HFFc6 (cell line): ENCODE measurements at places on chromosomes 16 and 17.

GRCh38 chr16:10965440-10966061 is 21.2 kb downstream of the CLEC16A start:
- peaks cover 2% of the 10 kb centered on the region for H3K27me3 ChIP-seq
- H3K36me3 ChIP-seq, result peaks cover 11% of the 10 kb centered on the region
- DNase-seq, result no peak
- H3K4me3 ChIP-seq, result no peak overlapping the region

DNA sequence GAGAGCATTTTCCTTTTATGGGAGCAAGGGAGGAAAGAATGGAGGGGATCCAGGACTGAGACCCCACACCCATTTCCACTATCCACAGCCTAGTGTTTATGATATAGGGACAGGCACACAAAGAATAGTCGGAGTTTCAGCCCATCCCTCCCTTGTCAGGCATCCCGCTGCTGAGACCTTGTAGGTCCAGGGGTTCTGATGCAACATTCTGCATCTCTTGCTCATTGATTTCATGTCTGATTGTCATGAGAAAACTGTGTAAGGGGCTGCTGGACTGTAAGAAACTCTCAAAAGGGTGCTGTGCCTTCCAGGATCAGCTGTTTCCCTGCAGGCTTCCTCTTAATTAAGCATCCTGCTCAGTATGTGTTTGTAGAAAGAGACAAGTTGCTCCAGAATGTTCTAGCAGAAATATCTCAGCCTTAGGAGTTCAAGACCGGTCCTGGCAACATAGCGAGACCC is 5.3 kb upstream of the POLR3E start:
- peaks cover 6% of the 10 kb centered on the region for H3K4me1 ChIP-seq
- peaks cover 2% of the 10 kb centered on the region; the same call in 1 of the 2 replicates for H3K27me3 ChIP-seq
- no peak for DNase-seq
- H3K36me3 ChIP-seq, result no peaks in the 10 kb centered on the region
- H3K4me3 ChIP-seq, result no peak overlapping the region

- H3K27ac ChIP-seq, result peak within 1 kb of the TSS; percentile 76
- peak; percentile 80 for DNase-seq
- peaks cover 39% of the 10 kb centered on the region for H3K36me3 ChIP-seq
- H3K4me3 ChIP-seq, result peak within 1 kb of the TSS; percentile 89
- H3K4me1 ChIP-seq, result peaks cover 59% of the 10 kb centered on the region
Measured at GRCh38 chr17:8376271-8377067, at the start of gene KRABD2. TSS of gene KRABD2 (minus strand) at chr17:8376704.

DNA sequence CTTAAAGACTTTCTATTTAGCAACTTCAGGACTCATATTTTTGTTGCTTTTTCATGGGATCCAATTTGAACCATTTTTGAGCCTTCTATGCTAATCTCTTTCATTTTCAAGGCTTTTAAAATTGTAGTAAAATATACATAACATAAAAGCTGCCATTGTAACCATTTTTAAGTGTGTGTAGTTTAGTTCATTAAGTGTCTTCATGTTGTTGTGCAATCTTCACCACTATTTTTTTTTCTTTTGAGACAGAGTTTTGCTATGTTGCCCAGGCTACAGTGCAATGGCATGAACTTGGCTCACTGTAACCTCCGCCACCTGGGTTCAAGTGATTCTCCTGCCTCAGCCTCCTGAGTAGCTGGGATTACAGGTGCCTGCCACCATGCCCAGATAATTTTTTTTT is 451.6 kb downstream of the TMEM114 start:
- H3K36me3 ChIP-seq, result peaks cover 7% of the 10 kb centered on the region; the same call in 1 of the 2 replicates
- H3K27me3 ChIP-seq, result no peaks in the 10 kb centered on the region
- H3K27ac ChIP-seq, result no peak overlapping the region
- no peak overlapping the region for H3K4me3 ChIP-seq
- no peaks in the 10 kb centered on the region for H3K4me1 ChIP-seq
- no peak for DNase-seq

GRCh38 chr16:50165473-50165872 is 12.4 kb downstream of the TENT4B start:
- H3K4me3 ChIP-seq, result no peak overlapping the region
- no peak for DNase-seq
- peaks cover 7% of the 10 kb centered on the region for H3K36me3 ChIP-seq
- H3K27ac ChIP-seq, result peak overlapping the region; percentile 6; the same call in 1 of the 2 replicates
- H3K27me3 ChIP-seq, result peaks cover 3% of the 10 kb centered on the region; the same call in 1 of the 2 replicates
